ENCODE measurements at places on chromosomes 7 and 10.
A peak's percentile ranks its signal among the peaks of the same experiment; 100 is the strongest.

GRCh38 chr10:115001506-115002381 lies 63.7 kb downstream of the TRUB1 start:
- peak; percentile 52 for DNase-seq

DNA sequence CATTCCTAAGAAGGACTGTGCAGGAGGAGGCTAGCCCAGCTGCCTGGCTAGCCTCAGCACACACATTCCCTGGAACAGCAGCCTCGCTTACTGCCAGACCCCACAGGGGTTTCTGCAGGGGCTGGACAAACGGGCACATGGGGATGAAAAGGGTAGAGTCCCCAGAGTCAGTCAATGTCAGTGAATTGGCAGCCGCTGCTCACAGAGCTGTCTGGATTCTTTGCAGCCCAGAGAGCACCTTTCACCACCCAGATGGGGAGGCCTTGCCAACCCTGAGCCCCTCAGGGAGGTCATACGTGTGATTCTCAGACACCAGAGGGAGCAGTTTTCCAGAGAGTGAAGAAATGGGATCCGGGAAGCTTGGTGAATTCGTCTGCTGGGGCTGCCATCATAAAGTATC lies 143.3 kb downstream of the KCNMA1 start:
- DNase-seq: no peak

GRCh38 chr7:18566829-18567228 lies 71.3 kb downstream of the HDAC9 start:
- DNase-seq: no peak

- peak; percentile 74 for DNase-seq
These were observed 17.7 kb downstream of the MDFIC start for GRCh38 chr7:114939484-114940097.

GRCh38 chr10:132141526-132142395 lies 45.0 kb upstream of the DPYSL4 start:
- DNase-seq: no peak

- no peak for DNase-seq
These were observed 97.5 kb downstream of the ZNF365 start for GRCh38 chr10:62471711-62472110.

GRCh38 chr7:48244864-48245271 lies 73.6 kb downstream of the ABCA13 start:
- no peak for DNase-seq

DNA sequence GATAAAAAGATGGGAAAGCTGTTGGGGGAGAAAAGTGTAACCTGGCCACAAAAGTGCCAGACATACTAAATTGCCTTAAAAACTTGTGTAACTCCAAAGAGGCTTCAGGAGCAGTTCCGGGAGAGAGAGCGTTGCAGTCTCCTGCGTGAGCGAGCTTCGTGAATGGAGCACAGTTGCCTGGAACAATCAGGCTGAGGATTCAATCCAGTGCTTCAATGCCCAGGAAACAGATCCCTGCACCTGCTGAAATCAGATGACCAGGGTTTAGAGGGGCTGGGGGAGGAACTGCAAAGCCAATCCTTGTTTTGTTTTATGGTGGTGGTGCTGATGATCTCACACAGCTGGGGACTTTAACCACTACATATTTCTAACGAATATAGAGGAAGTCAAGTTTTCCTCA lies 398.3 kb downstream of the DPP6 start:
- DNase-seq: peak; percentile 40

- DNase-seq: peak; percentile 70
These were observed 473.7 kb upstream of the PODXL start for GRCh38 chr7:132030086-132030568.

GRCh38 chr7:159096736-159097581 lies 47.7 kb downstream of the VIPR2 start:
- DNase-seq: no peak

- DNase-seq: no peak
These were observed 230.4 kb downstream of the ACTR3B start for GRCh38 chr7:152989889-152990380.

DNA sequence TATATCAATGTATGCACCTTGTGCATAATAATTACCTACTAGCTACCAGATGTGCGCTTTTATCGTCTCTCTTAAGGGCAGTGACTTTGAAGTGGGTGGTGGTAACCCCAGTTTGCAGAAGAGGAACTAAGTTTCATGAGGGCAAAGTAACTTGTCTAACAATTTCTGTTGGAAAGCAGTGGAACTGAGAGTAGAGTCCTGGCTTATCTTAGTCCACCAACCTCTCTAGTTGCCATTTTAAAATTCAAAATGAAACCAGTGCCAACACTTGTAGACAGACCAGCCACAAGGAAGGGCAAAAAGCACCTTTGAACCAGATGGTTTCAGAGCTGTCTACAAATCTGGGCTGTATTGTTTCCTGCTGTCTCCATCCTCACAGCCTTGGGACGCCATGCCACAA lies 32.0 kb upstream of the RBM20 start:
- DNase-seq: no peak

DNA sequence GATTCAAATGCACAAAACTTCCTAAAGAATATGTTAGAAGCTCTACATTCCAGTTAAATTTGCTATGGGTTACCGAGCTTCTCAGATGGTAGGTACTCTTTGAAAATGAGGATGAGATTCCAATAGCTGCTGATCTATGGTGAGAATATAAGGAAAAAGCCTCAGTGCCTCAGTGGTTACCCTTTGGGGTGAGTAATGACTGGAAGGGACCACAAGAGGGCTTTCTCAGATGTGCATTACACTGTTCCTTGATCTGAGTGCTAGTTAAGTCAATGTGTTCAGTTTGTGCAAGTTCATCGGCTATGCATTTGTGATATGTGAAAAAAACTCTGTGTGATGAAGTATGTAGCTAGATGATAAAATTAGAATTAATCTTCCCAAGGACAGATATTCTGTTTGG lies 3.5 kb downstream of the NRCAM start:
- peak; percentile 46 for DNase-seq

DNA sequence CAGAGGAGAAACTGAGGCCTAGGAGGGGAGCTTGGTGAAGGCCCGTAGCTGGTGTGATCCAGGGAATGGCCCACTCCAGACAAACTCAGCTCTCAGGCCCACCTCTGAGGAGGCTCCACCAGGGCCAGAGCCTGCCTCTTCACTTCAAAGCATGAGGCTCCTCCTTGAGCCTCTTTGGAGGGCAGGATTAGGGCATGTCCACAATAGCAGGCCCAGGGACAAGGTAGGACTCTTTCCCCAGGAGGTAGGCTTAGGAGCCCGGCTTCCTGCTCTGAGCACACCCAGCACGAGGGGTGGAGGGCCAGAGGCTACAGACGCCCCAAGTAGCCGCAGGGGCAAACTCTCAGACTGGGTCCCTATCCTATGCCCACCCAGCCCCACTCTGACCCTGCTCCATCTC lies 164.6 kb upstream of the ZMIZ1 start:
- DNase-seq: no peak

DNA sequence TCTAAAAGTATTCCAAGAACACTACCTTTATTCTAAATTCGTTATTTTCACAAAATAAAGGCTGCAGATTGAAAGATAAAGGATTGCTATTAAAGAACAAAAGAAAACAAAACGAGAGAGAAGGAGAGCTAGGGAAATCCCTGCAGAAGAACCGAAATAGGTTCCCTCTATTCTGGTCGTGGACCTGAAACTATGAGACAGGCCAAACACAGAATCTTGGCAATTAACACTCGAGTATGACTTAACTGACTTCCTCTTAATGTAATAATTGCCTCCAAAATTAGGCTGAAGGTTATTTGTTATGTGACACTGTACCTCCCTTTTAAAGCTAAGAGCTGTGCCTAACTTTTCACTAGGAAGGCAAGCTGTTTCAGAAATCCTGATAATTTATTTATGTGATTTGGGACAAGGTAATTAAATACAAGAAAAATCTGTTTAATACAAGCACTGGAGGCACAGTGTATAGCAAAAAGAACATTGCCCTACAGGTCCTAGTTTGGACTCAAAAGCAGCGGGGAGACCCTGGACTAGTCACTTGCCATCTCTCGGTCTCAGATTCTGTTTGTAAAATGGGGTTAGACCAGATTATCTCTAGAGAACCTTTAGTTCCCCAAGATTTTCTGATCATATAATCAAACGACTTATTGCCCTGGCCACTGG lies 11.6 kb downstream of the NAMPT start:
- DNase-seq: no peak

GRCh38 chr7:32588657-32589056 lies 93.4 kb downstream of the AVL9 start:
- DNase-seq: no peak

GRCh38 chr7:73931502-73931901 lies 70.5 kb downstream of the TMEM270 start:
- DNase-seq: no peak

DNA sequence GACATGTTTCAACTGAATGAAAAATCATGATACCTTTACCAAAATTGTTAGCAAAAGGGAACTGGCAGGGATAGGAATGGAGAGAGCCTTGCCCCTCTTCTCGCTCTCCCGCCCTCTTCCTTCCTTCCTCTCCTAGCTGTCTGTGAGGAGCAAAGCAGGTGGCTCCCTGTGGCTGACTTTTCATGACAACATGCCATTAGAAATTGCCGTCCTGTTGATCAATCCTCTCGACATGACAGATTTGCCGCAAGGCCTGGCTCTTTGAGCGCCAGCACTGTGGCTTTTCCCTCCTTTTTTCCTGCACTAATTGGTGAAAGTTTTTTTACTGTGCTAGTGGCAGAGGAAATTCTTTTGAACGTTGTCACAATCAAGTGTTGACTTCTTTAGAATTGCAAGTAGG lies 171.1 kb downstream of the TCF7L2 start:
- DNase-seq: no peak

DNA sequence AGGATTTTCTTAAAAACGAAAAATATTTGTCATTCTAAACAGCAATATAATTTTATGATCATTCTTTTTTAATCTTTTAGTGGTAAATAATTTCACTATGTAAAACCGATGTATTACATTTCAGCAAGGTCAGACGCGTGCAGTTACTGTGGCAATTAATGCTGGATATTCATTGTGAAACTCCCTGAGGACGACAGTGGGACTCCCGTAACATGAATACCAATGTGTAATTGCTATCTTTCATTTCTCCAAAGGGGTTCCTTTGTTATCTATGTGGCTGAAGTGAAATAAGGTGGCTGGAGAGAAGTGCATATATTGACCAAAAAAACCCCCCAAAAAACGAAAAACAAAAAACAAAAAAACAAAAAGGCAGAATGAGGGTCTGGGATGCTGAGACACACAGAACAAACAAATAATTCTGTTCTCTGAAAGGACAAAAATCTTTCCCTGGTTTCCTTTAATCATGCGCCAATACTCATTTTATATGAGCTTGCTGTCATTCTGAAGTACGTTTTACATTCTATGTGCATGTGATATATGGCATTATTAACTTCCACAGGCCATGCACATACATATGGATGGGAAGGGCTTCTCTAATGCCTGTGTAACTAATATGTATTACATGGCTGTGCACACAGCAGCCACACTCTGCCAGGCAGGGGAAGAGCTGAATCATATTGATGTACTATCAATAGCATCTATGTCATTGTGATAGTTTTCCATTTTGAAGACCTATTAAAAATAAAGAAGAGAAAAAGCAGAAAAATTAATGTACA lies 161.4 kb downstream of the RAPGEF5 start:
- DNase-seq: peak; percentile 57

GRCh38 chr10:22228167-22228938 lies 10.5 kb upstream of the EBLN1 start:
- no peak for DNase-seq

DNA sequence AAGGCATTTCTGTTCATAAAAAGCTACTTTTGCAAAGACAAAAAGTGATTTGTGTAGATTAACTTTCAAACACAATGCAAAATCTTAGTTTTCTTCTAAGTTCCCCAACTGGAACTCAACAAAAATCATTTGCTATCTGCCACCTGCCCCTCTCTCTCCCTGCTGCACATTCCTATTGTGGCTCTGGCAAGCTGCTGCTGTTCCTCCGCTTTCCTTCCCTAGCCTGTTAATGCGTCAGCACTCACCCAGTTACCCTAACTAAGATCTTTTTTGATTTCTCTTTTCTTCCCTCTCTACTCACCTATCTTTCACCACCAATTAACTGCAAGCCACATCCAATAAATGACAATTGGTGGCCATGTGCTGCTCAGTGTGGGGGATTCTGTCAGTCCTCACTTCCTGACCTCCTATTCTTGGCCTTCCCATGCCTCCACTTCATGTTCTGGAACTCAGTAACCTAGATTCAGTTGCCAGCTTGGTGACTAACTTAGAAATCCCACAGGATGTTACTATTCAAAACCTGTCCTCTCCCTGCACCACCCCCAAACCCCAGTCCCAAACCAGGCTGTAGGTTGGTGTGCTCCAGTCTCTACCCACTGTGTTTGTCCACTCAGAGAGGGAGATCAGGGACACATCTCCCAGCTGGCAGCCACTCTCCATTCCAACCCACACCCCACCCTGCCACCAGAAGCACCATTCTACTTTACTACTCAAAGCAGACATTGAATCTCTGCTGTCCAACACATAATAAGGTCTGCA lies 140.2 kb upstream of the CTTNBP2 start:
- DNase-seq: no peak

DNA sequence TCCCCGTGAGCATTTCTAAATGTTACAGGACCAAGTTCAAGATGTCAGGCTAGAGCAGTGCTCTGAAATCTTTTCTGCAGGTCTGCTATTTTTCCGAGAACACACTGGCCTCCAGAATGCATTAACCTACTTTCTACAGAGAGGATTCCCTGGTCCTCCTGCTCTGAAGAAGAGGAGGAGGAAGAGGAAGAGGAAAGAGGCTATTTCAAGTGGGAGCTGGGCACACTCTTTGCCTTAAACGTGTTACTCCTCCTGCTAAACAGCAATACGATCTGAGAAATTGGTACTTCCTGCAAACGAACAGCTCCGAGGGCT lies 157.4 kb downstream of the FRMD4A start:
- no peak for DNase-seq

GRCh38 chr7:36393826-36394225 lies 4.2 kb downstream of the ANLN start:
- no peak for DNase-seq

GRCh38 chr10:110033701-110034235 lies 26.0 kb downstream of the ADD3 start:
- no peak for DNase-seq

DNA sequence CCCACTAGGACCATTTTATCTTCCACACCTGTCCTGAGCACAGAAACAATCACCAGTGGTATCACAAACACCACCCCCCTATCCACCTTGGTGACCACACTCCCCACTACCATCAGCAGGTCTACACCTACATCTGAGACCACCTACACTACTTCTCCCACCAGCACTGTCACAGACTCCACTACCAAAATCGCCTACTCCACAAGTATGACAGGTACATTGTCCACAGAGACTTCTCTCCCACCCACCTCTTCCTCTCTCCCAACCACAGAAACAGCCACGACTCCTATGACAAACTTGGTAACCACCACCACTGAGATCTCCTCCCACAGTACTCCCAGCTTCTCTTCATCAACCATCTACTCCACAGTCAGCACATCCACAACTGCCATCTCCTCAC lies 3.3 kb downstream of the MUC3A start:
- no peak for DNase-seq

All from brain (organoid and tissue), 16 donors.